ENCODE measurements at places on chromosomes 1 and 21.

DNA sequence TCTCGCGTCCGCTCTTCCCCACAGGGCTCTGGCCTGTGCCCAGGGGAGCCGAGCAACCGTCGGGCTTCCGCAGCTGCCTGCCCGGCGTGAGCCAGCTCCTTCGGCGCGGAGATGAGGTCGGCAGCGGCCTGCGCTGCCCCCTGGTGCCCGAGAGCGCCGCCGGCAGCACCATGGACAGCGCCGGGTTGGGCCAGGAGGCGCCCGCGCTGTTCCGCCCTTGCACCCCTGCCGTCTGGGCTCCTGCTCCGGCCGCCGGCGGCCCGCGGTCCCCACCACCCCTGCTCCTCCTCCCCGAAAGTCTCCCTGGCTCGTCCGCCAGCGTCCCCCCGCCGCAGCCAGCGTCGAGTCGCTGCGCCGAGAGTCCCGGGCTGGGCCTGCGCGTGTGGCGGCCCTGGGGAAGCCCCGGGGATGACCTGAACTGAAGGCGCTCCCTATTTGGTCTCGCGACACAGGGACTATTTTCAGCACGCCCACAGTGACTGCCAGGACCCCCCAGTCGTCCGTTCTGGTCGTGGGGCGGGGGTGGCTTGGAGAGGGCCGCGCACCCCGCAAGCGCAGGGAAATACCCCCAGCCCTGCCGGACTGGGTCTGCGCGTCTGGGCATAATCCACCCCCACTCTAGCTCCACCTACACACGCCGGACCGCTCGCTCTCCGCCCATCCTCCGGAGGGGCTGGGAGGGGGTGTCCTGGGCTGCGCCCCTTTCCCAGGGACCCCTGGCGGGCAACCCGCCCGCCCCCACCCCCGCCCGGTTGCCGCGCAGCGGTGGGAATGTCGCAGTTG lies 1.3 kb downstream of the HES3 start:
- peak; percentile 67 for DNase-seq

GRCh38 chr1:94231746-94232145 lies 5.6 kb downstream of the ARHGAP29 start:
- DNase-seq, result no peak

DNA sequence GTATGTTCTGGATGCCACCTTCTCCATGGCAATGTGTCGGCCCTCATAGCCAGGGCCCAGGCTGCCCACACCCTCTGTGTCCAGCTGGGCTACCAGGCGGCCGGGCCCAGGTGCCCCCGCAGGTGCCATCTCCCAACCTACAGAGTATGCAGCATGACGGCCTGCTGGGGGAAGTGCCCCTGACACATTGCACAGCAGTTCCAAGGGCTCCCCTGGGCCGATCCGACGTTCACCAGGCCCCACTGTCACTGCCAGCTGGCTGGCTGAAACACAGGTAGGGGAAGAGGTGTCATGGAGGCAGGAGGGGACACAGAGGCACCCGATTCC lies 5.4 kb downstream of the IGSF8 start:
- DNase-seq, result no peak

DNA sequence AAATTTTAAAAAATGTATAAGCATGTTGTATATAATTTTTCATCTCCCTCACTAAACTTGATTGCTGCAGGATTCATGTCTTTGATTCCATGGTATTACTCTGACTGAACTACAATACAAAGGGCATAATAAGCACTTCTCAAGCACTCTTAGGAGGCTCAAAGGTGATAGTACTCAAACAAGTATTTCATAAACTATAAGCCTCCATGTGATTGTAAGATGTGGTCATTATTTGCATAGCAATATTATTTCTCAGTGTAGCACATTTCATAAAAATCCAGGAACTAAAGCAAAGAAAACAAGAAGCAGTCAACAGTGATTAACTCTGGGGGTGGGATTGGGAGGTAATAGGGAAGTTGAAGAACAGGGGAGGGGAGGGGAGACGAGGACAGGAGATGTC lies 106.2 kb upstream of the DPT start:
- DNase-seq, result no peak

GRCh38 chr1:55559161-55559611 lies 344.0 kb upstream of the USP24 start:
- DNase-seq, result no peak

- DNase-seq, result no peak
These were observed 3.2 kb downstream of the ATP1B1 start for GRCh38 chr1:169109561-169110134.

DNA sequence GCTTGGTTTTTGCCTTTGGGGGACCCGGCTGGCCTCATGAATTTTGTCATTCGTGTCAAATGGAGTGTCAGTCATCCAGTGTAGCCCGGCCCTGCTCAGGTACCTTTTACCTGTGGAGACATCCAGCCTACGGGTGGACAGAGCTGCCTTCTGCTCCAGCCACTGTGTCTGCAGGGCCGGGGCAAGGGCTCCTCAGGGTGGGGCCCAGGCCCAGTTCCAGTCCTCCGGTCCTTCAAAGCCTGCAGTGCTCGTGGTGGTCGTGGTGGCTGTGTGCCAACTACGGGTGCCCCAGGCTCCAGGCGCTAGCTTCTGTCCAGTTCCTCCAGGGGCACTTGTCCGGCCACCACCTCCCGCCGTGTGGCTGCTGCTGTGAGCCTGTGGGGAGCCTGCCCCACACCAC lies 54.8 kb downstream of the TRIM11 start:
- DNase-seq, result no peak

DNA sequence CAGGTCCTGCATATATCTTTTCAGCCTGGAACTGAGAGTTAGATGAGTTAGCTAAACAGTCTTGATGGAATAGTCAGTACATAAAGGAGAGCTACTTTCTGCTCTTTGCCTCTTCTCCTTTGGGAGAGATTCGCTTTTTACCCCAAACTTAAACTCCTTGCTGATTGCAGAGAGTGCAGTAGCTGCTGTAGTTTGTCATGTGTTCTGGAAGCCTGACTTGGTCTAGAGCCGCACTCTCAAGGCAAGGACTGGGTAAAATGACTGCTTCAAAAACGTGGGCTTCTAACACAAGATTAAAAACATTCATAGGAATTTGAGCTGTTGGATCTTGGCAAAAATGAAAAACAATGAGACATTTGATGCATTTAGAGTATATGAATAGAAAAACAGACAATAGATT lies 351.6 kb downstream of the RYR2 start:
- DNase-seq, result no peak

DNA sequence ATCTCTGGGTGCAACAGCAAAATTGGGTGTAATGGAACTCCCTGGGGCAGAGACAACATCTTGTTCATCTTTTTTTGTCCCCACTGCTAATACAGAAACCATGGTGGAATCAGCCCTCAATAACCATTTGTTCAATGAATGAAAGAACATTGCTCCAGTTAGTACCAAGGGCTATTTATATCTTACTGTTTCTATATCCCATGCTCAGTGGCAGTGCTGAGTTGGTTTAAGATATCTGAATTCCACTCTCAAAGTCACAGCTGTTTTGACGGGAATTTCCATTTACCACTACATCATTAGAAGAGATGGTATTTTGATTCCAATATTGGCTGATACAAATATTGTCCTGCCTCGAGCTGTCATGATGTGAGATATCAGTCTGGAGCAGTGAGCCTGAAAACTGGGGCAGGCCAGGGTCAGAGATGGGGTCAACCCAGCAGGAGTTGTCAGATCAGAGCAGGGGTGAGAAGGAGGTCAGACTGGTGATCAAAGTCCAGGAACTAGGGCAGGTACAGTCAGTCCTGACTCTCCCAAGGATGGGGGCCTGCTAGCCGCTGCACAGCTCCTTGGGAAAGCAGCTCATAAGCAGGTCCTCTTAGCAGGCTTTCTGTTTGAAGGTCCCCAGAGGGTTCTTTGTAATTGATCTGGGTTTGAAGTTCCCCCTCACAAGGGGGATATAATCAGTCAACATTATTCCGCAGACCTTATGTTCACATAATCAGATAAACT lies 5.8 kb upstream of the PHC2 start:
- no peak for DNase-seq

- DNase-seq, result no peak
These were observed 7.4 kb upstream of the EFNA1 start for GRCh38 chr1:155120253-155120652.

DNA sequence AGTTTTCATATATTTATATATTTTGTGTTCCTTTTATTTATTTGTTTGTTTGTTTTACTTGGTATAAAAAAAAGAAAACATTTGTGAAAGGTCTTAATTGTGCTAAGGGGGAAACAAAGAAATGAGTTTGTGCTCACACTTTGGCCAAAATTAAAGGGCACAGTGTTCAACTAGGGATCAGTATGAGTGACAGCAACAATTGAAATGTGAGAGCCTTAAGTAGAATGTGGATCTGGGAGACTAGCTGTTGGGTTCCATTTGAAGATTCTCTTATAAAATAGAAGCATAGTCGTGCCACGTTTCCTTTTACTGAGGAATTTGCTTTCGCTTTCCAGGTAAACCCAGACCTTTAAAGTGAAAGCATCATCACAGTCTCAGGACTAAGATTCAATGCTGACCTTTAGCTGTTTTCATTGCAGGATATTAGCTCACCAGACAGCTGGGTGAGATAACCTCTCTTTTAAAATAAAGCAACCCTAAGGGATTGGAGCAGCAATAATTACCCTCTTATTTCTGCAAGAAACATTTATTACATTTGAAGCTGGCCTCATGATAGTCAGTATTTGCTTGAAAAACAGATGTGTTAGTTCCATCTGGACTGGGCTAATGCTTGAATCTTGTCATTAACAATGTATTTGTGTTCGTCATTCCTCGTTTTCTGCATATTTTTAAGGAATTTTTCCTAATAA lies 37.1 kb upstream of the CD55 start:
- DNase-seq, result no peak

- no peak for DNase-seq
These were observed 250.4 kb downstream of the PTBP2 start for GRCh38 chr1:96971849-96972602.

- DNase-seq, result no peak
These were observed 20.7 kb upstream of the DNASE2B start for GRCh38 chr1:84377480-84378095.

DNA sequence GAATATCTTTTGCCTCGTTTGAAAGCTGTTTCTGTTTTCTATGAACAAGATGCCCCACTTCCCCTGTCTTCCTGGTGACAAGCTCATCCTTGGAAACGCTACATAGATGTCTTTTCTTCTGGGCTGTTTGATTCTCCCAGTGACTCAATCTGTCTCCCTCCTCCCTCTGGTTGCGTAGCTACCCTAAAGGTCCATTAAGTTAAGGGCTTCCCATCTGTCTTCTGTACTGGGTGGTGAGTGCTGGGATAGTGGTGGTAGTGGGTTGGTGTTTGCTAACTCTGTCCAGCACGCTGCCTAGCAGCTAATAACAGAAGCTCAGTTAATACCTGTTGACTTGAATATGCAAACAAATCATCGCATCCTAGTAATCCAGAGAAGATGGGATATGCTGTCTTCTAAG lies 50.2 kb upstream of the GCLM start:
- no peak for DNase-seq

DNA sequence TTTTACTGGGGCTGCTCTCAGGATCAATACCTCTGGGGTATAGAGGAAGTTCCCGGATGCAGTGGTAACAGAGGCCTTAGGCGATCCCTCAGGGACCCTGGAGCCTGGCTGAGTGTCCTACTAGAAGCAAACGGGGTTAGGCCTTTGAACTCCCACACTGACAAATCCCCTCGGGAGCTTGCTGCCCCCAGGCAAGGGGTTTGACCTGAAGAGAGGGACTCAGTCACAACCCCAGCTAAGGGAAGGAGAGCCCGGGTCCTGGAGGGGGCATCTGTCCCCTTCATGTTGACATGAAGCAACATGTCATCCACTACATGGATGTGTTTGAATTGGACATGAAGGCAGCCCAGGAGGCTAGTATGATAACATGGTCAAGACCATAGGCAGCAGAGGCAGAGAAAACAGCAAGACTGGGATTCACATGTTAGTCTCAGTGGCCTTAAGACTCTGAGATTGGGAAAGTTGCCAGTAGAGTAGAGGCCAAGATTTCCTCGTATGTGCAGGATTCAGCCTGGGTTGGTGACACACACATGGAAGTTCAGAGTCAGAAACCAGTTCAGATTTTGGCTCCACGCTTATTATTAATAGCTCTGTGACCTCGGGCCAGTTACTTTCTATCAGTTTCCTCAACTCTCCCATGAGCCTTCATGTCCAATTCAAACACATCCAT lies 101.5 kb downstream of the KCNN3 start:
- DNase-seq, result no peak

DNA sequence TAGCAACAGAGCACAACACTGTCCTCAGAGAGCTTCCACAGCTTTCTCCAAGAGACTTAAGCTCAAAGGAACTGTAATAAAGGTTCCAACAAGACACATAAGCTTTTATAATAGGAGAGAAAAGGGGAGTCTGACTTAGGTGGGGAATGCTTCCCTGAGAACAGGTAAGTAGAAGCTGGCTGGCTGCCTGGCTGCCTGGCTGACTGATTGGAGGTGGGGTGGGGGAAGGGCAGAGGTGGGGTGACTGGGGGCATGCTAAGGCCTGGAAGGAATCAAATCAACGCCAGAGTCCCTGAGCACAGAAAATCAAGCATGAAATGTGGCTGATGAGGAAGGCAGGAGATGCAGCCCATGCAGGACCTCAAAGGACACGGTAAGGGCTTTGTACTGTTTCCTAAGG lies 45.8 kb downstream of the DMAP1 start:
- no peak for DNase-seq

- no peak for DNase-seq
These were observed 77.6 kb downstream of the RPS6KA1 start for GRCh38 chr1:26607186-26607585.

GRCh38 chr21:33747420-33747819 lies 105.1 kb downstream of the ITSN1 start:
- DNase-seq, result no peak

DNA sequence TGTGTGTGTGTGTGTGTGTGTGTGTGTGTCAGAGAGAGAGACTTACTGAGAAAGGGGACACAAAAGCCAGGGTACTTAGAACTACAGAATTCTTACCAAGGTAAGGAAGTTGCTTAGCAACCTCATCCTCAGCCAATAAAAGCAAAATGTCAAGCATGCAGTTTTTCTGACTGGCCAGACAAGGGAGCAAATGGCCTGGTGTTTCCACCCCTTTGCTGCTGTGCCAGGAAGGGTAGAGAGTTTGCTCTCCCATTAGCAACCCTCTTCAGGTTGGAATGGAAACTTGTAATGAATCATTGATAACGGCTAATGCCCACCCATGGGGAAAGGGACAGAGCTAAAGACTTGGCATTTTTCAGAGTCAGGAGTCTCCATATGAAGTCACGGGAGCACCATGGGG lies 10.6 kb downstream of the RXRG start:
- DNase-seq, result no peak

- no peak for DNase-seq
These were observed 228.9 kb downstream of the TOMM20 start for GRCh38 chr1:234899730-234900072.

GRCh38 chr21:24844671-24845070 lies 762.6 kb downstream of the MRPL39 start:
- DNase-seq, result no peak
